ENCODE measurements at places on chromosomes 4 and X.

DNA sequence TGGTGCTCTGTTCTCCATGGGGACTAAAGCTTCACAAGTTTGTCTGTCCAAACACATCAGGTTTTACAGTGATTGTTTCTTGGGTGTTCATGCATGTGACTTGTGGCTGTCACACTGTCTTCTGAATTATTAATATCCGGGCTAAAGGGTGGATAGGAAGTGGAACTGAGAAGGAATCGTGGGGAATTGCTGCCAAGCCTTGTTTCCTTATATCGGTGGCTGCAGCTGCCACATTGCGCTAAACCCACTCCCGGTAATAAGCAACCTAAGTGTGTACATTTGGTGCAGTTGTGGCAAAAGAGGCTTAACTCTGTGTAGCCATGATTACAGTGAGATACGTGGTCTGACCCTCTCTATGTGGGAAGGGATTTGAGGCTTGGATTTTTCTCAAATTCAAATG lies 30.7 kb downstream of the SEPTIN11 start:
- no peak for DNase-seq

DNA sequence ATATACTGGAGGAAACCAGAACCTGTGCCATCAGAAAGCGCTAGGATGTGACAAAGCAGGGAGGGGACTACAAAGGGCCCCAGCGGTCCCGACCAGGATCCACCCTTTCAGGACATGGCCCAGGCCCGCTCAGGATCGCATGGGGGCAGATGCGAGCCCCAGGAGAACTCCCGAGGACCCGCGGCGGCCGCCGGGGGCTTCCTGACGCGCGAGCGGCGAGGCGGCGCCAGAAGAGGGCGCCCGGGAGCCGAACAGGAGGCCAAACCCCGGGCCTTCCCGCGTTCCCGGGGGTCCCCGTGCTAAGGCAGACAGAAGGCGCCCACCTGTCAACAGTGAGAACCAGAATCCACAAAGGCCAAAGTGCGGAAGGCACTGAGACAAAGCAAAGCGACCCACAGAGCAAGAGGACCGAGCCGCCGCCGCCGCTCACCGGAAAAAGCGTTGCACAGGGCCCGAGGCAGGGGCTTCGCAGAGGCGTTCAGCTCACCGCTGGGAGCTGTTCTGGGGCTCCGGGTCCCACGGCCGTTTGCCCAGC lies 7.3 kb upstream of the OPN1LW start:
- DNase-seq, result no peak

DNA sequence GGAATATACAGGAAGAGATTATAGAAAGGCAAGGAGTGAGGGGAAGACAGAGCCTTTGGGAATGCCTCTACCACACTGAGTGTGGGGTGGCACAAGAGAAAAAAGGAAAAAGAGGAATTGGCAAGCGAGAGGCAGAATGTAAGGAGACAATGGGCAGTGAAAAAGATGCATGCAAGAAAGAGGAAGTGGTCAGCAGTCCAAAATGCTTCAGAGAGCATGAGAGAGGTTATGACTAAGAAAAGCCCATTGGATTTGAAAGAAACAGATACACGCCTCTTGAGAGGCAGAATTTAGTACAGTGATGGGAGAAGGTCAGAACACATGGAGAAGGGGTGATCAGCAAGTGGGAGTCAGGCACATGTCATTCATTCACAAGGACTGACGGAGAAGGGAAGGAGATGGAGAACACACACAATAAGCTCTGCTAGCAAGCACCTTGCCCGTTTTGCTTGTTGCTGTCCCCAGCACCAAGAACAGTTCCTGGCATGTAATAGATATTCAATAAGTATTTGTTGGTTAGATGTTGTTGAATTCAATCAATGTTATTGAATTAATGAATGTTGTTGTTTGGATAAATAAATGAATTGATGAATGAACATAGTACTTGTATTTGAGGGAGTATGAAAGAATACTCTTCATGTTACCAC lies 6.3 kb downstream of the DCHS2 start:
- no peak for DNase-seq

GRCh38 chrX:37816766-37817165 lies 30.6 kb downstream of the DYNLT3 start:
- DNase-seq, result no peak

DNA sequence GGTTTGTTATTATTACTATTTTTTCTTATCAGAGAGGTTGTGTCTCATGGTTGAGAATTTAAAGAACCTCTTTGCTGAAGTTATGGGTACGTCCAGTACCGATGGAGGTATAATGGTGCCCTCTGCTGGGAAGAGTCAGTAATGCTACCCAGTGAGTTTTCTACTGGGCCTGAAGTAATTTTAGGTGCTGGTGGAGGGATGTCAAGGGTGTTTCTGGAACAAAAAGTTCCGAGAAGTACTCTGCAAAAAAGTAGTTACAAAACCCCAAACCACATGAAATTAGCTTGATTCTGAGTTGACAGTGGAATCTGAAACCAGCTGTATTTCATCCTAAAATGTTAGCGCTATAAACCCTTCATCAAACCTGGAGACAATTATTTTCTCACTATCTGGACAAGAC lies 102.5 kb upstream of the MID1 start:
- peak; percentile 17 for DNase-seq

DNA sequence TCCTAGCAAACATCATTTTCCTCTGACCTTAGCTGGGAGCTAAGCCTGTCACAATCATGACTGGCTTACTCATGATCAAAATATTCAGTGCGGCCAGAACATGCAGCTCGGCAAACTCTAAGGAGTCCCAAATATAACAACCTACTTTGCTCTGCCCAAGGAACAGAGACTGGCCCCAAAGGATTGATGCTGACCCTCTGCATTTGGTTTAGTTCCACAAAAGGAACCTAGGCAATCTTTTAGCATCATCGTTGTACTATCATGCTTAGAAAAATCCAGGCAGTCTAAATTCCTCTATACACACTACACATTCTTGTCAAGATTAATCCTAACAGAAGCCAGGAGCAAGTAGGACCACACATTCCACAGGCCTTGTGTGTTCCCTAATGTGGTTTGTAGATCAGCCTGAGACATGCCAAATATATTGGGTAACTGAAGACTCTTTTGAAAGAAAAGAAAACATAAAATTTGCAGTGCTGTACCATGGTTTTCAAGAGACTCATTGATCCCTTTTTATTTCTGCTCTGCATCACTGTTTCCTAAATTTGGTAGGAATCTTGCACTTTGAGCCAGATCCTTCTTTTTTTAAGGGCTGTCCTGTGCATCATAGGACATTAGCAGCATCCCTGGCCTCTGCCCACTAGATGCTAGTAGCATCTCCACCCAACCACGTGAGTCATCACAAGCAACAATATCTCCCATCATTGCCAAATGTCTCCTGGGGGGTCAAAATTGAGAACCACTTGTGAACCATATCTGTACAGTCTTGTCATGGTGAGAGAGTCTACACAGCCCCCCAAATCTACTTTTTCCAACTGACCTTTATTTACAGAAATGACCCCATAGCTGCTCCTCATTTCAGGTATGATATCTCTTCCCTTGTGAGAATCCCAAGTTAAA lies 17.6 kb upstream of the CC2D2A start:
- DNase-seq, result no peak

- no peak for DNase-seq
Measured at GRCh38 chr4:154591890-154592289, 1.3 kb upstream of the FGA start.

DNA sequence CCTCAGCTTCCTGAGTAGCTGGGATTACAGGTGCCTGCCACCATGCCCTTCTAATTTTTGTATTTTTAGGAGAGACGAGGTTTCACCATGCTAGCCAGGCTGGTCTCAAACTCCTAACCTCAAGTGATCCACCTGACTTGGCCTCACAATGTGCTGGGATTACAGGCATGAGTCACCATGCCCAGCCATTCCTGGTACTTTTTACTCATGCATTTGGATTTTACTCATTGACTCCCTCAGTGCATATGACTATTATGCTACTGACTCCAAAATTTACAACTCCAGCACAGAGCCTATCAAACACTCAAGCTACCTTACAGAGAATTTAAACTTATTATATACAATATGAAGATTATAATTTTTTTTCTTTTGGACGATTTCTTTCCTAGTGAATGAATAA lies 199.9 kb downstream of the CXXC4 start:
- DNase-seq, result no peak

DNA sequence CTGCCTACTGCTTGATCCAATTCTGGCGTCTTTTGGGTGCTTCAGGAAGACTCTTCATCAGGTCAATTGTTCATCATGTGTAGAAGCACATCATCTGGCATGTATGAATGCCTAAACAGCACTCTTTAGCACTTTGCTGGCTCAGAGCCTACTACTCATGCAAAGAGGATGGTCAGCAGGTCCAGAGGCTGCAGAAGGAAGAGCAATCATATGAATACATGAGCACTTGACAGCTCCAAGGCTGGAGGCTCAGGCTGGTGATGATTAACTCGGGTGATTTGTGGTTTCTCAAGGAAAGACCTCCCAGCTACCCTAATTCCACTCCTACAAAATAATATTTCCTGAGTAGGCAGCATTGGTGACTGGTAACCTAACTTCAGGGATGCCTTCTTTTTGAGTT lies 103.8 kb upstream of the CXCL13 start:
- DNase-seq, result no peak

GRCh38 chrX:72368796-72369195 lies 63.1 kb upstream of the CITED1 start:
- no peak for DNase-seq

DNA sequence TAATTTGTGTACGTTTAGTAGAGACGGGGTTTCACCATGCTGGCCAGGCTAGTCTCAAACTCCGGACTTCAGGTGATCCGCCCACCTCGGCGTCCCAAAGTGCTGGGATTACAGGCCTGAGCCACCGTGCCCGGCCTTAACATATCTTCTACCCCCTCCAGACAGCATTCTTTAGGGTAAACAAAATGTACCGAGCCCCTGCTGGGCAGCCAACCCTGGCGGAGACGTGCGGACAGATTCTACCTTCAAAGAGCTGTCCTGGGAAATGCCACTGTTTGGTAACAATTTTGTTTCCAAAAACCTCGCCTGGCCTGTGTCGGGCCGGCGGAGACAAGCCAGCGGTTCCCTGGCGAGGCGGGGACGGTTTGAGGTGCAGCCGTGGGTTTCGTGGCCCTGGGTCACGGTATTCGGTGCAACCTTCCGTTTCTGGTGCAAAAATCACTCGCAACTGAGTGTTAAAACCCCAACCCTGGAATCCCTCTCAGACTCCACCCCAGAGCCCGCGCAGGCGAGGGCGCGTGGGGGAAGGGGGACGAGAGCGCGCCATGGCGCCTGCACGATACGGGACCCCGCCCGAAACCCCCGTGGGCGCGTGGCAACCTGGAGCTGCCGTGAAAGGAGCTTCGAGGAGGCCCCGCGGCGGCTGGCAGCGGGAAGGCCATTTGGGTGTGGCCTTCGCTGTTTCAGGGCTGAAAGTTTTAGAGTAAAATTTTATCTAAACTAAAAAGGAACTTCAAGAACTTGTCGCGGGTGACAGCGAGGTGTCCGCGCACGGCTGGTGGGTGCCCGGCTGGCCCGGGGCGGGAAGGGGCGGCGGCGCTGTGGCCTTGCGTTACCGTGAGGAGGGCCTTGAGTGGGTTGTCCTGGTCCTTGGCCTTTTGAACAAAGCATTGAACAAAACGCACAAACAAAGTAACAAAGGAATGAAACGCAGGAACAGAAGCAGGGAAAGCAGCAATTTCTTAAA lies 17.0 kb downstream of the MRFAP1 start:
- no peak for DNase-seq

GRCh38 chrX:79556800-79557199 lies 189.7 kb upstream of the ITM2A start:
- no peak for DNase-seq

- DNase-seq, result no peak
Measured at GRCh38 chrX:45850197-45850774, 649.6 kb upstream of the DIPK2B start.

DNA sequence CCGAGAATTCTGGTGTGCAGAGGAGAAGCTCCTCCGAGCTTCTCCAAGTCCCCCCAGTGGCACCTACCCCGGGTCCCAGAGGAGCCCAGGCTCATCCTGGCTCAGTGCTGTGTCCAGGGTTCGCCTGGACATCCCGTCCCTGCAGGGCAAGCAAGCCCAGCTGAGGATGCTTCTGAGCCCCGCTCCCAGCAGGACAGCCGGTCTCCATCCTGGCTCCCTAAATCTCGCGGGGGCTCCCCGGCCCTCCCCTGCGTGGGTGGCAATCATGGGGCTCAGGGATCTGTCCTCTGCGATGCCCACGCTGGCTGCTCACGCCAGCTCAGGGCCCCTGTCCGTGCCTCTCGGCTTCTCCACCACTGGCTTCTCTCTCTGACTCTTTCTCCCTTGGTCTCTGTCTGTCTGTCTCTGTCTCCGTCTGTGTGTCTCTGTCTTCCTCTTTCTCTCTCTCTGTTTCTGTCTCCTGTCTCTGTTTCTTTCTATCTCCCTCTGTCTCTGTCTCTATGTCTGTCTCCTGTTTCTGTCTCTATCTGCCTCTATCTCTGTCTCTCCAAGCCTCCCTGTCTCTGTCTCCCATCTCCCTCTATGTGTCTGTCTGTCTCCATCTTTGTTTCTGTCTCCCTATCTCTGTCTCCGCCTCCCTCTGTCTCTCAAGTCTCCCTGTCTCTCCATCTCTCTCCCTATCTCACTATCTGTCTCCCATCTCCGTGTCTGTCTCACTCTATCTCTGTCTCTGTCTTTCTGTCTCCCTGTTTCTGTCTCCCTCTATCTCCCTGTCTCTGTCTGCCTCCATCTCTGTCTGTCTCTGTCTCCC lies 27.8 kb upstream of the SLC25A6 start:
- no peak for DNase-seq

DNA sequence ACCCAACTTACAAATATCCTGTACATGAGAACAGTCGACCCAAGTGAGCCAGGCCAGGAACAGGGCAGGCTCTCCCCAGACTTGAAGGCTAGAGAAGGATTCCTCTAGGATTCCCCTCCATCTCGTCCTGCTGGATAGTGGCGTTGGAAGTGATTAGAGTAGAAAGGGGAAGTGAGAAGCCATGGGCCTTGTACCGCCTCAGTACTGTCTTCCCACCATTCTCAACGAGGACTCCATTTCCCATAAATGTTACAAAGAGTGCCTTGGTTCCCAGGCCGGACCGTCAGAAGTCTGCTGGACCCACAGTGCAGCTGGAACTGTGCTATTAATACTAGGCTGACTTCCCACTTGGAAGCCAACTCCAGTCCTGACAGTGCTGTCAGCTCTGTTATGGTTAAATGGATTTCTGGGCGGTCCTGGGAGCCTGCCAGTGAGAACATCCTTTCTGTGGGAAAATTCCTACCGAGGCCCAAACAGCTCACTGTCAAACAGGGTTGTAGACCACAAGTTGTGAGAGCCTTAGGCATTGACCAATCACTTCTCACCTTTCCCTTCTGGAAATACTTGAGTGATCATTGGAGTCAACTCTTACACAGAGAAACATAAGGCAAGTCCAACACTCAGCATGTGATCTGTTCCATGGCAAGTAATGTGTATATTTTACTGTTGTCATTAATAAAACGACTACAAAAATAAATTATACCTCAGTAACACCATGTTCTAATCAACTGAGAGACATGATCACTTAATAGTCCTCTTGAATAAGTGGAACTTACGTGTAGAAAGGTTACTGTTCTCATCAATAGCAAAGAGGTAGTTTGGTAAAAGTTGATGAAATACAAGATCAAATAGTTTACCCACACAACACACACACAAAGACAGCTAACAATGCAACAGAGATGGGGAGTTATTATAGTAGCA lies 58.4 kb downstream of the AMELX start:
- no peak for DNase-seq

Measured in NCI-H2107 (cell line).